ENCODE measurements at places on chromosomes 13 and 19.

DNA sequence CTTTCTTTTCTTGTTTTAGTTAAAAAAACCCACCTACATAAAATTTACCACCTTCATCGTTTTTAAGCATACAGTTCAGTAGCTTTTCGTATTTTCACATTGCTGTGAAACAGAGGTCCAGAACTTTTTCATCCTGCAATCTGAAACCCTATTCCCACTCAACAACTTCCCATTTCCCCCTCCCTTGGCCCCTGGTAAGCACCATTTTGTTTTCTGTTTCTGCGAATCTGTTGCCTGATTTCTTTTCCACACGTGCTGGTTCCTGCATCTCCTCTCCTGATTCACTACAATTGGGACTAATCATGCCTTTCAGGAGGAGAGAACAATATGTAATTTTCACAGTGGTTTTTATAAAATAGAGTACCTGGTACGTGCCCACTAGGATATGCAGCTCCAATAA lies 149.2 kb upstream of the RNF113B start:
- DNase-seq: no peak

DNA sequence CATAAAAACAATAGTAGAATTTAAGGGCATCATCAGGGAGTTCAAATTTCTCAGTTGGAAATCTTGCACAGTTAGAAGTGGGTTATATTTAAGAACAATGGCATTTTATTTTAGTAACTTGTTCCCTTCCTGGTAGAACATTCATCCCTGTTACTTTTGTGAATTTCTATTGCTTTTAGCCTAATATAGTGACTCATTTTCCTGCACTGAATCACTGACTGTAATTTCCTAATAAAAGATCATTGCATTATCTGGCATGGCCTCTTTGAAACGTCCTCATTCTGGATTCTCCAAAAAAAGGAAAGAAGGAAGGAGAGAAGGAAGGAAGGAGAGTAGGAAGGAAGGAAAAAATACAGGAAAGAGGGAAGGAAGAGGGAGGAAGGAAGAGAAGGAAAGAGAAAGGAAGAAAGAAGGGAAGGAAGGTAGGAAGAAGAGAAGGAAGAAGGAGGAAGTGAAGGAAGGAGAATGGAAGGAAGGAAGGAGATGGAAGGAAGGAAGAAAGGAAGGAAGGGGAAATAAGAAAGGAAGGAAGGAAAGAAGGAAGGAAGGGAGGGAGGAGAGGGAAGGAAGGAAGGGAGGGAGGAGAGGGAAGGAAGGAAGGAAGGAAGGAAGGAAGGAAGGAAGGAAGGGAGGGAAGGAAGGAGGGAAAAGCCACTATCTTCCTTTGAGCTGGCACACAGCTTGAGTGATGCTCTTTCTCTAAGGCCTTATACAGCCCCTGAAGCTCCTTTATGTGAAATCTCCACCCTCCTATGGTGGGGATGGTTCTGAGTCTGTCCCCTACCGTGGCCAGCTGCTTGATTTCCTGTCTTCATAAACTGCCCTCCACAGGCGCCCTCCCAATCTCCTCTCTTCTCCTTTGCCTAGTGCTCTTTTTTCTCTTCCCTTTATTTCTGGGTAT lies 29.8 kb upstream of the TM9SF2 start:
- no peak for DNase-seq

DNA sequence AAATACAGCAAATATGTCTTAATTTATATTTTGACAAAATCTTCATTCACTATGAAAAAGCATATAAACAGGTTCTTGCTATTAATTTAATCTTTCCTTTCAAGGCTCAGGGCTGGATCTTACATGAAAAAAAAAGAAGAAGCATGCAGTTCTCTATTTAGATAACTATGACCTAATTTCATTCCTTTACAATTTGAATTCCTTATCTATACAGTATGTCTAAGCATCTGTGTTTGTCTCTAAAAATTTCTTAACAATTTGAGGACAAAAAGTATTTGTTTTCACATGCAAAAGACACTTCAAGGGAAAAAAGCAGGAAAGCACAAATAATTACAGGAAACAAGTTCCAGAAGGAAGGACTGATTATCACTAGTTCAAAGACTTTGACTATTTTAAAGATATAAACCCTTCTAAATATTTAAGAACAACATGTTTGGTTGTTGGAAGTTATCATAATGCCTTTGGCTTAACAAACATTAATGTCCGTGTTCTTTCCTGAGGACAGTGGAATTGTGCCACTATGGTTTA lies 157.5 kb downstream of the TBC1D4 start:
- DNase-seq: no peak

DNA sequence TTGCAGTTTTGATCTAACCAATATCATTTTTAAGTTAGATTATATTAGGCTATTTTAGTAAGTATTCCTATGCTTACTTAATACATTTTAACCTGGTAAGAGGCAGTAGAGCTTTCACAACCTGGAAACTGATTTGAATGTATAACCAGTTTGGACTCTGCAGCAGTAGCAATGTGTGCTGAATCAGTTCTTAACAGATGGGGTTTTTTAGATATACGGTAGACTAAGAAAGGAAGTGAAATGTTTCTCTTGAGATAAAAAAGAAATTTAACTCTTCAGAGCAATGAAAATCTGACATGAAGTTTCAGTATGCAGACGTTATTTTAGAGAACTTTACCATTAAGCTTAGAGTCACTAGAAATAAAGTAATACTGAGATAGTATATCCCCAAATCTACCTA lies 2.7 kb downstream of the NBEA start:
- no peak for DNase-seq

- DNase-seq: no peak
Observed at GRCh38 chr13:50248516-50249143, 233.4 kb downstream of the KCNRG start.

DNA sequence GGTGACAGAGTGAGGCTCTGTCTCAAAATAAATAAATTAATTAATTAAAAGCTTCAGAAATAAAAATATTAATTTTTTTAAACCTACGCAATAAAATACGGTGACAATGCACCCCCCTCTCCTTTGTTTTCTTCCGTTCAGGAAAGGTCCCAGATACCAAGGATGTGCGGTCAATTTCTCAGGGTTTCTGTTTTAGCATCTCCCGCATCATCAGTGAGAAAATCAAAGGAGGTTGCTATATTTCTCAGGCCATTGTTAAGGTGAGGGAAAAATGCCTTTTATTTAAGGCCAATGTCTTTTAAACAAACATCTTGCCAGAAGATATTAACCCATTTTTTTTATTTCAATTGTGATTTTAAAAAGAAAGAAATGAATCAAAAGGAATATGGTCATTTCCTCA lies 111.7 kb downstream of the INSR start:
- no peak for DNase-seq

DNA sequence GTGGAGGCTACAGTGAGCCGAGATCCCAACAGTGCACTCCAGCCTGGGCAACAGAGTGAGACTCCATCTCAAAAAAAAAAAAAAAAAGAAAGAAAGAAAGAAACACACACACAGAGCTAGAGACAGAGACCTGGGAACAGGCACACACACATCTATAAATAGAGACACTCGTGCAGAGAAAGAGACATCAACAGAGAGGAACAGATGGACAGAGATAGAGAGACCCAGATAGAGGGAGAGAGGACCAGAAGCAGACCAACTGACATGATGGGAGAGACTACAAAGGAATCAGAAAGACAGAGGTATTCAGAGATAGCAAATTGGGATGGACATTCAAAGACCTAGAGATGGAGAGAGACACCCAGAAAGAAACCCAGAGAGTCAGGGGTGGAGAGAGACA lies 2.1 kb upstream of the CA11 start:
- no peak for DNase-seq

GRCh38 chr13:109750221-109750775 lies 36.1 kb downstream of the IRS2 start:
- DNase-seq: no peak

DNA sequence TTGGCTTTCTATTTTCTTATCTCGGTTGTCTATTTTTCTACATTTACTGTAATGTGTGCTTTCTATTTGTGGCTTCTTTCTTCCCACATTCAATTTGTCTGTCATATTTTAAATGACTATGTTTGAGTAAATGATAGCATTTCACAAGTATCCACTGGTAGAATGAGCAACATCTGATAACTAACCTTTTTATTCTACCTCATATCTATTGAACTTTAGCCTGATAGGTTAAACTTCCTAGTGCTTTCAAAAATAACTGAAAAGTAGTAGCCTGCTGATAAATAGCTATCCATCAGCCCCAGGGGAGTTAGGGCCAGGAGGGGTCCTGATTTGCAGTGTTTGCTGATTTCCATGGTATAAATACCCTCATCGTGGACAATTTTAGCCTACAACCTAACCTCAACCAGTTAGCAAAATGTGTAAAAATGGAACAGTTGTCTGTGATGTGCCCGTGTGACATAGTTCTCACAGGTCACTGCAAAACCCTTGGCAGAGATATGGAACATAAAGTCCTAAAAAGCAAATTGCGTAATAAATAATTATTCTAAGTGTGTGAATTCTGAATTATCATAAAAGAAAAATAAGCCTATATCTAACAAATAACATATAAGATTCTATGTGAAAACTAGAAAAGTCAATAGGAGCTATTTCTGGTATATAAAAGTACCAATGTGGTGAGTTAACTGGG lies 32.1 kb downstream of the KCTD12 start:
- no peak for DNase-seq

GRCh38 chr13:24742977-24743376 lies 21.0 kb upstream of the RNF17 start:
- DNase-seq: no peak

DNA sequence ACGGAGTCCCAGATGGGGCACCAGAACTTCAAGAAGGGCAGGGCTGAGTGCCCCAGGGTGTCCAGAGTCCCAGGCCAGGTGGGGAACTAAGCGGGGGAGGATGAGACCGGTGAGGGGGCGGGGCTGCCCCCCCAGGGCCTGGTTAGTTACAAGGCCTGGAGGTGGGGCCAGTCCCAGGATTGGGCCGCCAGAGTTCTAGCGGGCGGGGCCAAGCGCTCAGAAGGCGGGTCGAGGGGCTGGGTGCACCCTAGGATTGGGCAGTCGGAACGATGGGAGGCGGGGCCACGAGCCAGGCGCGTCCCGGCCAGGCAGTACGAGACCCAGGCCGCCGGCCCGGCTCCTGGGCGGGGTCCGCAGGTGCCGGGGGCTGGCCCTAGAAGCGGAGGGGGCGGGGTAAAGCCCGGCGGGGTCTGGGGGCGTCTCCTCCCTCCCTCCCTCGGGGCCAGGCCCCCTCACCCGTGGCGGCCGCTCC lies 571 bp downstream of the ZNF653 start:
- peak; percentile 78 for DNase-seq

DNA sequence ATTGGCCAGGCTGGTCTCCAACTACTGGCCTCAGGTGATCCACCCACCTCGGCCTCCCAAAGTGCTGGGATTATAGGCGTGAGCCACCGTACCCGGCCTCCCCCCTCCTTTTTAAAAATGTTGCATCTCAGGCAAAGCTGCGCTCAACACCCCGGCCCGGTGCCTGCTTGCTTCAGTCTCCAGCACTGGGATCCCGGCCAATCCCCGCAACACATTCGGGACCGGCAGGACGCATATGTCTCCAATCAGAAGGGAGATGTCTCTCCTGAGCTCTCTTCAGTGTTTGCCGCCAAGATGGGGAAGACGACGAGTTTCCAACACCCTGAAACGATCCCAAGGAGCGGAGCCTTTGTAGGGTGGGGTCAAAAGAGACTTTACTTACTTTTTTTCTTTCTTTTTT lies 16.1 kb downstream of the GNG7 start:
- no peak for DNase-seq

DNA sequence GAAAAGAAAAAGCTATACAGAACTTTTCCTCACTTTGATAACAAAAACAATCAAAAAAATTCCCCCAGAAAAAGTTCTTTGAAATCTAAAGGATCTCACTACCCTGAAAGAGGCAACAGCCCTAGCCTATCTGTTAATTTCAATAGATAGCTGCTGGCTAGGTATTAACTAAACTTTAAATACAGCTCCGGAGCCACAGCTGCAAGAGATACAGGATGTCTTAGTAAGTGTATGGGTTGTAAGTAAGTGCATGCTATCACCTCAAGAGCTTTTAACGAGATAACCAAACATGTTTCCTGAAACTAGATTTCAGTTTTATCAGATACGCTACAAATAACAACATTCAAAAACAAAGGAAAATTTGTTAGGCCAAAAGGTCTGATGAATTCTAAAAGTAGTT lies 148.4 kb downstream of the KLF12 start:
- DNase-seq: no peak

- no peak for DNase-seq
Observed at GRCh38 chr13:80921541-80921940, 580.6 kb upstream of the SPRY2 start.

Data from NCI-H1436 treated with DMSO at 0.1 percent for 48 hours (cell line).